Spleen (tissue), 13 donors: ENCODE measurements at places on chromosomes 3 and 15. TPM values are rescaled to one million over a fixed set of nuclear protein-coding genes. Genes with fewer than 3 reads are reported as not detected.

The SLC12A8 gene
- 0.39 TPM for polyA plus RNA-seq

The CP gene
- 40.4 TPM for polyA plus RNA-seq

The ADGRG7 gene
- polyA plus RNA-seq: not detected

The FSD2 gene
- polyA plus RNA-seq: 0.02 TPM

The OR5K3 gene
- polyA plus RNA-seq: not detected

The PTX3 gene
- 5.7 TPM for polyA plus RNA-seq

The ASTE1 gene
- 4.1 TPM for polyA plus RNA-seq

The ANKRD63 gene
- not detected for polyA plus RNA-seq

The PLSCR4 gene
- 4.7 TPM for polyA plus RNA-seq

The GOLGA6L7 gene
- polyA plus RNA-seq: not detected

The P3H2 gene
- polyA plus RNA-seq: 18.6 TPM

The SKOR1 gene
- 0.06 TPM for polyA plus RNA-seq

The UNC45A gene
- 32.8 TPM for polyA plus RNA-seq

The CCK gene
- polyA plus RNA-seq: not detected

The GUCA1C gene
- not detected for polyA plus RNA-seq

The HAUS2 gene
- 13.7 TPM for polyA plus RNA-seq

The CD86 gene
- 9.8 TPM for polyA plus RNA-seq

The SV2B gene
- polyA plus RNA-seq: 1.2 TPM

The SLC28A1 gene
- 0.10 TPM for polyA plus RNA-seq

The KIF23 gene
- 2.4 TPM for polyA plus RNA-seq

The POMGNT2 gene
- polyA plus RNA-seq: 3.6 TPM

The FSTL1 gene
- polyA plus RNA-seq: 18.1 TPM

The IL20RB gene
- polyA plus RNA-seq: 0.85 TPM

The PRSS50 gene
- polyA plus RNA-seq: not detected

The ACVR2B gene
- polyA plus RNA-seq: 0.67 TPM

The MST1R gene
- 3.2 TPM for polyA plus RNA-seq

The MAP4 gene
- 22.3 TPM for polyA plus RNA-seq

The DCBLD2 gene
- 0.99 TPM for polyA plus RNA-seq

The ASB14 gene
- polyA plus RNA-seq: not detected

The CCDC54 gene
- polyA plus RNA-seq: not detected

The ITGA11 gene
- polyA plus RNA-seq: 1.1 TPM

The GPR27 gene
- polyA plus RNA-seq: 0.37 TPM

The EMC7 gene
- polyA plus RNA-seq: 34.5 TPM

The RNF7 gene
- 117 TPM for polyA plus RNA-seq

The ZPLD1 gene
- not detected for polyA plus RNA-seq

The COLQ gene
- 6.3 TPM for polyA plus RNA-seq

The PCOLCE2 gene
- polyA plus RNA-seq: 8.9 TPM

The XCR1 gene
- polyA plus RNA-seq: 0.17 TPM

The RASL12 gene
- polyA plus RNA-seq: 2.7 TPM

The LRRC2 gene
- 0.83 TPM for polyA plus RNA-seq

The SLC26A6 gene
- 17.1 TPM for polyA plus RNA-seq
